ENCODE measurements at places on chromosomes 4 and X.

DNA sequence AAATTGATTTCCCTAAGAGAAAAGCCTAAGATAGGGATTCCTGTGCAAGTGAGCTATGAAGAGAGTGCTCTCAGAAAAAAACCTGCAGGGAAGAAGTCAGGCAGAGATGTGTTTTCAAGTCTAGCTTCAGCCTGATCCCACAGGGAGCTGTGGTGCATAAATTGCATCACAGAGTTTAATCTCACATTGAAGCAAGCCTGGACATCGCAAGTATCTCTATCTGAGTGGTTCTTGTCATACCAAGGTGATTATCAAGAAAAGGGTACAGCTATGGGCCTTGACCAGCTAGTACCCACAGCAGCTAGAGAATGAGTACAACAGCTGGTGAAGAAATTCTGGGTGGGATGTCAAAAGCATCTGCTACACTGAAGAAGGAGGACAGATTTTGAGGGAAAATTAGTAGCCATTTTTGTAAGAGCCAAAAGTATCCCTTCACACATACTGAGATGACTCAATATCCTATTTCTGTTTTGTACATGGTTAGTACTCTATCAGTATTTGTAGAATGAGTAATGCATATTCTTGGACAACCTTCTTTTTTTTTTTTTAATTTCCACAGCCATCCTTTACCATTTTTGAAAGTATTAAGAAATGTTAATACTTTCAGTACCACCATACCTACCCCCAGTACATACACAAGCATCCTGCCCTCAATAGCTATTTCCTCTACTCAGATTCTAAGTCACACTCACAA lies 708.9 kb downstream of the IL1RAPL1 start:
- DNase-seq = no peak

- no peak for DNase-seq
Measured at GRCh38 chrX:38220024-38220414, 652 bp downstream of the SRPX start.

GRCh38 chrX:1535241-1536041 lies 1.5 kb downstream of the P2RY8 start:
- DNase-seq = no peak

DNA sequence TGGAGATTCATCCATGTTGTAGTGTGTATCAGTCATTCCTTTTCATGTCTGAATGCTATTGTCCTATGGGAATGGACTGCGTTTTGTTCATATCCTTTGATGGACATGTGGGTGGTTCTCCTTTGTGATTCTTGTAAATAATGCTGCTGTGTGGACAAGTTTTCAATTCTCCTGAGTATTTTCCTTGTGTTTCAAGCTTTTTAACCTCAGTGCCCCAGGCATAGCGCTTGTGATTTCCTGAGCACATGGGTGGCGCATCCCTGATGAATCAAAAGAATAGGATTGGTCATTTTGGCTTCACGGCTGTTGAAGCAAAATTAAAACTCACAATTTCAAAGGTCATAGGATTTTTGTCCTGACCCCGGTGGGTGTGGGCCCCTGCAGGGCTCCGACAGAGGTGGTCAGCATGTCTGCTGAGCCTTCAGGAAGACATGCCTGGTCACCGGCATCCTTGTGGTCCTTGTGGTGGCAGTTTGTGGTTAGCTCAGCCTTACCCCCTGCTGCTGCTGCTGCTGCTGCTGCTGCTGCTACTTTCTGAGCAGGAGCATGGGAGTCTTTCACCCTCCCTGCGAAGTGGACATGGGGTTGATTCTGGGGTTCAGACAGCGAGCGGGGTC lies 30.0 kb downstream of the SHROOM2 start:
- DNase-seq = no peak

Data from stimulated activated CD8-positive, alpha-beta memory T cell treated with anti-CD3 and anti-CD28 coated beads, Interleukin-2, amount 100 ng/mL, for 1 hour (primary cell).